NCI-H187 treated with DMSO at 0.1 percent for 48 hours (cell line): ENCODE measurements at places on chromosomes 6 and 20.

DNA sequence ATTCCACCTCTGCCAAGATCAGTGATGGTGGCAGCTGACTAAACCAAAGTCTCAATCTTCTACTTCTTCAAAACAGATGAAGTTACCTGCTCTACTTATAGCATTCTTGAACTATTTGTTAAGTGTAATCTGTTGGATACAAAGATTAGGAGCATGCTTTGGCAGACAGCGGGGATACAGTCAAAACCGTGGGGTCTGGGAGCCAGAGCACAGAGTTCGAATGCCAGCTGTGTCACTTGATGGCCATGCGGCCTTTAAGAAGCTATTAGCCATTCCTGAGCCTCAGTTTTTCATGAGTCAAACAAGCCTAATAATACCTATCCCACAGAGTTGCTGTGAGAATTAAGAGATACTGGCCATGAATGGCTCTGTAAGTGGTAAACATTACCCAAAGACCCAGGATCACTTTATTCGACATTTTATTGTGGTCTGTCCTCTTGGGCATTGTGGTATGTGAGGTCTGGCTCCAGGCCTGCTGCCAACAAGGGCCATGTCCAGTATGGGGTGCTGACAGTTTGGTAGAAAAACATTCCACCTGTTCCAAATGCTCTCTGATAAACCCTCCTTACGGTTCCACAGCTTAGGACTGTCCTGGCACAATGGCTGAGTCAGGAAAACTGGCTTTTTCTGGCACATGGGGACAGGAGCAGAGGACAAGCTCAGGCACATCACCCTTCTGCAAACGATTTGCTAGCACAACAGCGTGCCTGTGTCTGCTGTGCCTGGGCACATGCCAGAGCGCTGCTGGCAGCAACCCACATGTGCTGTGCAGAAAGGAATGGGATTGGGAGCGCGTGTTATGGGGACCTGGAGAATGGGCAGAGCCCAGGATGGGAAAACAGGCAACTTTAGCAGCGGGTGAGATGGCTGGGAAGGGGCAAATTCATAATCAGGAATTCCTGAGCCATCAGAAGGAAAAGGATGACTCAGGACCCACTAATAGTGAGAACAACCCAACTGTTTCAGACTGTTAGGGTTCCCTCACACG lies 15.7 kb upstream of the FAM83C start:
- DNase-seq: no peak

- DNase-seq: no peak
Observed at GRCh38 chr6:14117158-14118090, at the start of gene CD83. Gene CD83 (plus strand): TSS chr6:14117772. CDS start chr6:14117812, 40 bp downstream.

GRCh38 chr6:119446115-119446554 lies 96.6 kb upstream of the MAN1A1 start:
- DNase-seq: no peak

DNA sequence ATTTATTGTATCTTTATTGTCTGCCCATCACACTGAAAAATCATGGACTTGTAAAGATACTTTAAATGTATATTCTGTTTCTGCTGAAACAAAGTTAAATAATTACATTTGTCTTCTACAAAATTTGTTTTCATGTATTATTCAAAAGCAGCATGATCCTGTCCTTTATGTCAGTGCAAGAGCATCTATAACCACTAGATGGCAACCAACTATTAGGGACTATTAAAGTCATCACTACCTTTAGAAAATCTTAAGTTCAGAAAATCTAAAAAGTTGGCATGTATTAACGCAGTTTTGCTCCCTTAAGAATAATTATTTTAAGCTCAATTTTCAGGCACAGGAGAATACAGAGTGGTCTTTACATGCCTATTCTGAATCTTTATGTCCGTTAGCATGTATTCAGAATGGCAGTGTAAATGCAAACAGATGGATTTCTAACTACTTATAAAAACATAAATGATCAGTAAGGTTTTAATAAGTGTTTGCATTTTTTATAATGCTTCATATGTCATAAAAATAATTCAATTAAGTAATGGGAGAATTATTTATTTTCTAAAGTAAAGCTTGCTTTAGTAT lies 17.8 kb downstream of the TMEM30A start:
- DNase-seq: no peak

DNA sequence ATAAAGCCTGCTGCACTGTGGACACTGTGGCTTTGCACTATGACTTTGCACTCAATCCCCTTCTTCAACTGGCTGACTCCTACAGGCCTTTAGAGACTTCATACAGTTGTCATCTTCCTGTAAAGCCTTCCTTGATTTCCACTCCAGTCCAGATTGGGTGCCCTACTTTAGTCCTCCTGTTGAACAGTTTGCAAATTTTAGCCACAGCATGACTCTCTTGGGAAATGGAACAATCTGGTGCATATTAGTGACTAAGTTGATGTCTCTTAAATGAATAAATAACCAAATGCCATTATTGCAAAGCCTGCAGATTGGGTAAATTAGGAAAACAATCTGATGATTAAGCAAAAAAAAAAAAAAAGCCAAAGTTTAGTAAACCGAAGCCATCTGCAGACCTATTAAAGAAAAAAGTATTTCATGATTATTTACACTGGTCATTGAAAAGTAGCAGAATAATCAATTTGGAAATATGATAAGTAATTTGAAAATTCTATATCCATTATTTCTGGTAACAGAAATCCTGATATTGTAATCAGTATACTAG lies 12.6 kb downstream of the PLCB4 start:
- DNase-seq: no peak

GRCh38 chr6:136338486-136338885 lies 48.8 kb upstream of the BCLAF1 start:
- DNase-seq: no peak

- DNase-seq: no peak
Observed at GRCh38 chr6:73694711-73695411, 1.1 kb upstream of the CD109 start.

GRCh38 chr6:169074526-169074925 lies 179.1 kb downstream of the THBS2 start:
- DNase-seq: no peak

GRCh38 chr20:41524980-41525613 lies 93.1 kb downstream of the CHD6 start:
- DNase-seq: no peak

- DNase-seq: no peak
Observed at GRCh38 chr6:39430446-39430845, 107.9 kb upstream of the KCNK16 start.

DNA sequence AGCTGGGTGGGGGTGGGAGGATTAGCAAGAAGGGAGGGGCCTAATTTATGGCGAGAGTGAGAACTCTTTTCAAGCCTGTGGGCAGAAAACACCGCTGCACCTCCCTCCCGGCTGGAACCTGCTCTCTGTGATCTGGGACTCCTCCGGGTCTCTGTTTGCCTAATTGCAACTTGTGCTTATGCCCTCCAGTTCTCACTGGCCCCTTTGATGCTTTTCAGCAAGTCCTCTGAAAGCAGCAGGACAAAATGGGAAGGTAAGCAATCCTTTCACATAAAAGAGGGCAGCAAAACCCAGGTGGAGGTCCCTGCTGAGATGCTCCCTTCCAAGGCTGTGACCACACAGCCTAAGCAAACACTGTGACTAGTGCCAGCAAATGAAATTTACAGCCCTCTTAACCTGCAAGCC lies 523.0 kb upstream of the FLRT3 start:
- peak; percentile 72 for DNase-seq

- no peak for DNase-seq
Observed at GRCh38 chr20:57922706-57923105, 212.9 kb upstream of the PMEPA1 start.

- DNase-seq: no peak
Observed at GRCh38 chr20:17482536-17482935, 48.6 kb downstream of the BFSP1 start.

DNA sequence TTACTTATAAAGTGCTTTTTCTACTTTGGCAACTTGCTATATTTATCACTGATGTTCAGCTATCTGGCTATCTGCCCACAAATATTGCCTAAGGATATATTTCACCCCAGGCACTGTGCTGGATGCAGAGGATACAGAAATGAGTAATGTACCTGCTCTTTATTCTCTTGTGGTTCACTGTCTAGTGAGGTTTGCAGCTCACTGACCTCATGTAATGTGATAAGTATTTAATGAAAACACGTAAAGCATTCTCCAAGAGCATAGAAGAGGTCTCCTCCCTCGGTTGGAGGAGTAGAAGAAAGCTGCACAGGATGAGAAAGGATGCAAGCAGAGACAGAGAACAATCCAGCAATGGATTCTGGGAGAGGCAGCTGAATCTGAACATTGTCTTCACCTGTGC lies 610.7 kb downstream of the CBLN4 start:
- no peak for DNase-seq

DNA sequence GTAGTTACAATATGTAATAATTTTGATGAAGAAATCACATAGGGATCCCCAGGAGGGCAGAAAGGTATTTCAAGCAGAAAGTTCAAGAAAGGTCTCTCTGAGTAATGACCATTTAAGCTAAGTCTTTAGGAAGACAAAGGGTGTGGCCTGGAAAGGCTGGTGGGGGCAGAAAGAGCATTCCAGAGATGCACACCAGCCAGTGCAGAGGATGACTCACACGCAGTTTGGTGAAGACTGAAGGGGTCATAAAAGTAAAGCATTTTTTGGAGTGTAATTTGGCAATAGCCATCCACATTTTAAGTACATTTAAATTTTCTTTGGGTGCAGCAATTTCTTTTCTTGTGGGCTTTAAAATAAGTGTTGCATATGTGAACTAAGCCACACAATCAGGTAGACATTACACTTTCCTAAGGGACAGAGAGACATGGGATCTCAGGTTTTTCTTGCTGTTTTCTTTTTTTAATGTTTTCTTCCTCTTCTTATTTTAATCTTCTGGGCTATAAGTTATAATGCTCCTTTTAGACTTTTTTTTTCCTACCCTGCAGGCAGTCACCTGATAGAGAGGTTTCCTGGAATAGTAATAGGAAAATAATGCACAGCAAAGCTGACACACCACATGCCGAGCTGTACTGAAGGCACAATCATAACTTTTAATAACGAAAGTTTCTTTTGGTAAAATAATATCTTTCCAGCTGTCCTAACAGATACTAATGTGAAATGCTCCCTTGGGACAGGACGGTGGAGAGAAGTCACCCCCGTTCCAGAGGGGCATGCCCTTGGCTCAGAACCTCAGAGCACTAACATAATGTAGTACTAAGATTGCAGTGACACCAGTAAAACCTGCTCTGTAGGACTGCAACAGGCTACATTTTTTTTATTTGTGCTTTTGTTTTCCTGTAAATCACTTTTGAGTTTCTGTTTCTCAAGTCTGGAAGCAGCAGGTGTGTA lies 49.6 kb upstream of the PTPRK start:
- DNase-seq: no peak

DNA sequence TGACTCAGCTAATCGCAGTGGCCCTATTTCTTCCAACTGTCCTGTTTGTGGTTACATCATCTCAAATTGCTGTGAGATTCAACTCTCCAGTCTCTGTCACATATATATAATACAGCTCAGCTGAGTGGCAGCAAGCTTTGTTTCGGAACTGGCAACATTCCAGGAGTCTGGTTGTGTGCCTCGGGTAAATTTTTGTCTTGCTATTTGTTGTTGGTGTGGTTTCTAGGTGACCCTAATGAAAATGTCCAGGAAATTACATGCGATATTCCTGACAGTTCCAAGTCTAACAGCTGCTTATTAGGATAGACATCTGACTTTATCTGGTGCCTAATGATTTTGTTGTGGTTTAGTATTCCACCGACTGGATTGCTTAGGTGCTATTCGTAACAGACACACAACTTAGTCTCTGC lies 581.8 kb downstream of the CD109 start:
- no peak for DNase-seq

- DNase-seq: no peak
Observed at GRCh38 chr6:16296061-16296670, 57.8 kb downstream of the GMPR start.

- DNase-seq: no peak
Observed at GRCh38 chr6:98832284-98833056, 1.9 kb upstream of the POU3F2 start.

DNA sequence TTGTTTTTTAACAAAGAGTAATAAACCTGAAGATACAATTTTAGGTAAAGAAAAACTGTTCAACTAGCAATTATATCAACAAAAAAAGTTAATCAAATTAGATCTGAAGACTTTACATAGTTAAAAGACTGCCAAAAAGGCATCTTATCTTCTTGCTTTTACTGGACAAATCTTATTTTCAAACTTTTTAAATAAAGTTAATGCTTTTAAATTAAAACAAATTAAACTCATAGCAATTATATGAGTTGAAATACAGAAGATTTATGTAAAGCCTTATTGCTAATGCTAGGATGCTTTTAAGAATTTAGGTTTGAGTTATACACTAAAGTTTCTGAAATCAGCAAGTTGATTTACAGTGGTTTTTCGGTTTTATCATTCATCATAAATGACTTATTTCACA lies 227.3 kb downstream of the TBC1D32 start:
- no peak for DNase-seq

DNA sequence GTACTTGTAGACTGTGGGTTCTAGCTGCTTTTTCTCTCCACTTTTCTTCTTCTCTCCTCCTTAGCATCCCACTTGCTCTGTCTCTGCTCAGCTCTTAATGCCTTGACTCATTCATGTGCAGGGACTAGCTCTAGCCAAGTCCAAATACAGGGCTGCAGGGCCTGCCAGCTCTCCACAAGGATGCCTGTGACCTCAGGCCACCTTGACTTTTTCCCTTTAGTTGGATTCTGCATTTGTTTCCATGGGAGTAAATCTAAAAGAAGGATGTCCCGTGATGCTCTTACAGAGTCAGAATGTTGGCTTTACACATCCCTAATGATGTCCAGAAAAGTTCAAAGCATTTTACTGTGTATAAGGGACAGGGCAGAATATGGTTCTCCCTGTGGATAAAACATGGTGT lies 101.8 kb upstream of the PREP start:
- DNase-seq: no peak

DNA sequence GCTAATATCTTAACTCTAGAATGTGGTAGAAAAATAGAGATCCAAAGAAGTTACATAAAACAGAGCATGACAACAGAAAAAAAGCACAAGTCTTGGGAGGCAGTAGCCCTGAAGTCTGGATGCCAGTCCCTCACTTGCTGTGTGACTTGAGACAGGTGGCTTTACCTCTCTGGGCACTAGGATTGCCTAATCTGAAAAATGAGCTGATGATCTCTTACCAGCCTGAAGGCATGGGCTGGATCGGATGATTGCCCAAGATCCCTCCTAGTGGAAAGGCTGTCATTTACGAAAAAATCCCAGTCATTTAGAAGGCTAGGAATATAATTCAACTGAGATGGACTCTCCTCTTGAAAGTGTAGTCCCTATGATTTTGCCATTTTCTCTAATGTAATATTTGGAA lies 10.9 kb upstream of the GCM1 start:
- no peak for DNase-seq

GRCh38 chr6:82881519-82881918 lies 184.1 kb downstream of the UBE3D start:
- DNase-seq: no peak
